Prostate gland (tissue), 2 donors: ENCODE measurements at places on chromosomes 16 and 17.
A peak's percentile ranks its signal among the peaks of the same experiment; 100 is the strongest.

- no peak for DNase-seq
These were observed 24.0 kb downstream of the PRKCB start for GRCh38 chr16:23859713-23860269.

DNA sequence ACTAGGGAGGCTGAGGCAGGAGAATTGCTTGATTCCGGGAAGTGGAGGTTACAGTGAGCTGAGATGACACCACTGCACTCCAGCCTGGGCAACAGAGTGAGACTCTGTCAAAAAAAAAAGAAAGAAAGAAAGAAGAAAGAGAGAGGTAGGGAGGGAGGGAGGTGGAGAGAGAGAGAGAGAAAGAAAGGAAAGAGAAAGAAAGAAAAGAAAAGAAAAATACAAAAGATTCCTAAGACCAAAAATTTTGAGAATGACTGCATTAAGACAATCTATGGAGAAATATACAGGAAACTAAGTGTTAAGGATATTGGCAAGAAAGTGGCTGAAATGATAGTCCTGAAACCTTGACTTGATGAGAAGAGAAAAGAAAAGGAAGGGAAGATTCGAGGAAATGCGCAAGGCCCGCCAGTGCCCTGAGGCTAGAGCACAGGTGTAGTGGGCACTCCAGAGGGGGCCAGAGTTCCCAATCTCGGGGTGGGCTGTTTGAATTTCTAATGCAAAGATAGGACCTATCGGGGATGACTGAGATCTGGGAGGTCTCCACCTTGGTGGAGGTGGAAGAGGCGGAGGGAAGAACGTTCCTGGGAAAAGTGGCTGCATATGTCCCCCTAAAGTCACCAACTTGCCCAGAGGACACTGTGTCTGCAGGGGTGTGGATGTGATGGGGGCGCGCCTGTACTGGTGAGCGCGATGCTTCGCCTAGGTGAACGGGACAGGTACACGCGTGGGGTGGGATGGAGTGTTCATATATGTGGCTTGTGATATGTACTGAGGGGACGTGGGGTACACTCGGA is 654 bp upstream of the SCNN1B start:
- no peak for DNase-seq

- no peak for DNase-seq
These were observed 312.5 kb downstream of the MAF start for GRCh38 chr16:79288066-79288465.

- no peak for DNase-seq
These were observed 121.3 kb upstream of the CACNG5 start for GRCh38 chr17:66713533-66714042.

DNA sequence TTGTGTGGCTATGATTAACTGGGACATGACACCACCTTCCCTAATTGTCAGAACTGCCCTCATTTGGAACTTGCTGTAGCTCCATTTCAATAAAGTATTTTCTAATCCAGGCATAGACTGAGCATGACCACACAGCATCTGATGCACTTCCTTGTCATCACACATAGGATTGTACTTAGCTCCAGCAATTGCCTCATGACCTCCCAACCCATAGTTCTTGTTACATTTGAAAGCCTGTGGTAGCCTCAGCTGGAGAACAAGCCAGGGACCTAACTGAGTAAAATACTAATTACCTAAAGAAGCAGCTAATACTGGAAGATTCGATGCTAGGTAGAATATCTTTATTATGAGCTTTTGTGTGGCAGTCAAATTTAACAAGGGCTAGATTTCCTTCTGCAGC is 187.3 kb upstream of the KIF2B start:
- no peak for DNase-seq

GRCh38 chr16:2500918-2501750 is 12.6 kb upstream of the ATP6V0C start:
- DNase-seq = peak; percentile 75

DNA sequence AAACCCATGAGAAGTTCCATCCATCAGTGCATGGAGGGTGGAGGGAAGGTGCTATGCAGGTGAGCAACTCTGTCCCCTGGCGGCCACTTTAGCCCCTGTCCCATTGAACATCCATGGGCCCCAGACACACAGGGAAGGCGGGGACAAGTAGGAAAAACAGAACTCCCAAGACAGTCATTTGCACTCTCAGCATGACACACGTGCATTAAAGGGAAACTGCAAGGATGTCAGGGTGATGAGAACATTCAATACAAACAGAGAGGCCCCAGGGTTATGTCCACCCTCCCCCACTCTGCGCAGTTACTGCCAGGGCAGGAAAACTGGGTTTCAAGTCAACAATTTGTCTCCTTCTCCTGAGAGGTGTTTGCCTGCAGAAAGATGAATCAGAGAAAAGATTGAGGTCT is 44.0 kb upstream of the AKTIP start:
- DNase-seq = no peak
